ENCODE measurements at places on chromosomes 3 and 15. TPM values are rescaled to one million over a fixed set of nuclear protein-coding genes. Genes with fewer than 3 reads are reported as not detected.

Gene HTR3E
- not detected for total RNA-seq

Gene DAPK2
- 65.6 TPM for total RNA-seq

Gene AVEN
- 20.8 TPM for total RNA-seq

Gene CADPS
- not detected for total RNA-seq

Gene MELTF
- 0.97 TPM for total RNA-seq

Gene OR5K2
- total RNA-seq = not detected

Gene NCBP2
- 37.0 TPM for total RNA-seq

Gene AQP9
- 1.8 TPM for total RNA-seq

Gene CATSPER2
- total RNA-seq = 1.3 TPM

Gene ATR
- total RNA-seq = 11.1 TPM

Gene CCR2
- total RNA-seq = 0.23 TPM

Measured in psoas muscle (tissue), 8 donors.